Pons (tissue), 1 donor: ENCODE measurements at places on chromosomes 2 and 18.

- no peak for DNase-seq
These were observed 10.3 kb upstream of the IL1R2 start for GRCh38 chr2:101981504-101981903.

GRCh38 chr2:196077821-196078220 lies 9.2 kb upstream of the DNAH7 start:
- no peak for DNase-seq

GRCh38 chr18:59464486-59464885 lies 105.4 kb upstream of the LMAN1 start:
- DNase-seq, result no peak

- DNase-seq, result no peak
These were observed 1.8 kb downstream of the HOXD13 start for GRCh38 chr2:176094349-176094748.

GRCh38 chr2:12175323-12175722 lies 428.9 kb downstream of the LPIN1 start:
- DNase-seq, result no peak

GRCh38 chr2:23624378-23624777 lies 239.4 kb downstream of the KLHL29 start:
- DNase-seq, result no peak

GRCh38 chr2:60555783-60556139 lies 2.3 kb upstream of the BCL11A start:
- peak; percentile 53 for DNase-seq

GRCh38 chr2:144358979-144359541 lies 160.9 kb downstream of the ZEB2 start:
- DNase-seq, result peak; percentile 48

DNA sequence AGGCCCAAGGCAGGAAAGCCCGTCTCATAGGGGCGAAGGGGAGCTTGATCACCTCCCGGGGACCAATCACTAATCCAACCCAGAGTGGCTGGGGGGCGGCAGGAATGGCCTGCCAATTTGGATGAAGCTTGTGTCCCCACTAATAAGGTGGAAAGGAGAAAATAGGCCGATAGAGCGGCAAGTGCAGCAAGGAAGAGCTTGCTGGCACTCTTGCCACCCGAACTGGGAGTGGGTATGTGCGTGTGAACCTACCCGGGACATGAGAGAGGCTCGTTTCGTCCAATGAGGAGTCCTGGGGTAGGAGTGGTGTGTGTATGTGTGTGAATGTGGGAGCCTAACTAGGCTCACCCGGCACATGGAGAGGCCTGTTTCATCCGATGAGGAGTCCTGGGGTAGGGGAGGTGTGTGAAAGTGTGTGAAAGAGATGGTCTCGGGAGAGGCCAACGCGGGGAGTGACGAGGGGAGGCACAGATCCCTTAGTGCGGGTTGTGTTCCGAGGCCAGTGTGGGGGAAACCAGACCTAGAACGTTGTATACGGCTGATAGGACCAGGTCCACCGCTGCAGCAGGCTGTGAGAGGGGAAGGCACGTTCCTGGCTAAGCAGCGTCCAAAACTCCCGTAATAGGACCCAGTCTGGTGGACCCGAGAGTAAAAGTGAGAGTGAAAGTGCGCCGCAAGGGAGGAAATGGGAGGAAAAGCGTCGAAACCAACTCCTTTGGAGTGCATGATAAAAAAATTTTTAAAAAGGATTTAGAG lies 47.1 kb upstream of the SELENOI start:
- peak; percentile 35 for DNase-seq

DNA sequence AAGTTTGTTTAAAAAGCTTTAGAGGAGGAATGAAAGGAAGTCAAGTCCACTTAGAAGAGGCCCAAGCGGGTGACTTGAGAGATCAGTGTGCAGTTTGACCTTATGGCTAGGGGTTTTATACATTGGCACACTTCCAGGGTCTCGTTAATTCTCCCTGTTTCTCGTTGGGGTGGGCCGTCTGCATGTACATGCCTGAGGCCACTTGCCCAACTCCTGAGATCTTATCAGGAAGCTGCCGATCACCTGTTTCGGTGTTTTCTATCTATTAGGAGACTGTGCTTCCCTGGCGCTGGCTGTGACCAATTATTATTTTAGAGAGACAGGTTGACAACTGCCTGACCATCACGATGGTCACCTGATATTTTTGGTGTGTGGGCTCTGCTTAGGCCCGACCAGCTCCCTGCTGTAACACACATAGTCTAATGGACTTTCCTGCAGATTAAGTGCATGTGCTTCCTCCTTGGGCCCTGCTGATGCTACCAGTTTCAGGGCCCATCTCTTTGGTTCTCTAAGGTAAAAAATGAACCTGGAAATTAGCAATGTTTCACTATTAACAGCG lies 31.0 kb upstream of the MSH6 start:
- no peak for DNase-seq

GRCh38 chr2:226031647-226032501 lies 632.4 kb downstream of the NYAP2 start:
- peak; percentile 48 for DNase-seq

GRCh38 chr2:180202467-180202951 lies 195.4 kb upstream of the CWC22 start:
- peak; percentile 56 for DNase-seq

DNA sequence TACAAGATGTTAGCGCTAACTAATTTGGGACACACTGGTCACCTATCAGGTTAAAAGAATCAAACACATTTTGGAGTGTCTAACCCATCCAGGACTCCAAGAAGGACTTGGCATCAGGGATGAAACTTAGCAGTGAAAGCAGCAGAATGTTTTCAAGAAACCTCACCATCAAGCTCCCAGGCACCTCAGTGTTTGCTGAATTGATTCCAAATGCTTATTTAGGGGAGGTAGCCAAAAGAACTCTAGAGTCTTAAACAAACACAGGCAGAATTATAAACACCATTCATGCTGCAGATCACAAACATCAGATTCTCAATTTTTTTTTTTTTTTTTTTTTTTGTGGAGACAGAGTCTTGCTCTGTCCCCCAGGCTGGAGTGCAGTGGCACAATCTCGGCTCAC lies 122.8 kb upstream of the UXS1 start:
- DNase-seq, result peak; percentile 6

DNA sequence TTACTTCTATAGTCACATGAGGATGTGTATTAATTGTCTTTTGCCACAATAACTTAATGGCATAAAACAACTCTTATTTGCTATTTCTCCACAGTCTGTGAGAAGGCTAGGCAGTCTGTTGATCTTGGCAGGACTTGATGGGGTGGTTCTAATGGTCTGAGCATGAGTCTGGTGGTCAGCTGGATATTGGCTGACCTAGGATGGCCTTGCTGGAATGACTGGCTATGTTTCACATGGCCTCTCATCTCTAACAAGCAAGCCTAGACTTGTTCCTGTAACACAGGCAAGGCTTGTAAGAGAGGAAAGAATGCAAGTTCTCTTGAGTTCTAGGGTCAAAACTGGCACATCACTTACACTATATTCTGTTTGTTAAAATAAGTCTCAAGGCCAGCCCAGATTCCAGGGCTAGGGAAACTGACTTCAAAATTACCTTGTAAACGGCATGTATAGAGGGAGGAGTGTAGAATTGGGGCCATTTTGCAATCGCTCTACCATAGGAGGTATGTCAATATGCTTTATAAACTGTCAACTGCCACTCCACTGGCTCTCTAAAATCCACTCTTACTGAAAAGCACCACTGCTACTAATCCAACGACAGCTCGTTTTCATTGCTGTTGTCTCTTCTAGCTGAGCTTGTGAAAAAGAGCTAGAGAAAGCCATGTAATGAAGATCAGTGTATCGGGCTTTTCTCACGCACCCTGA lies 325.0 kb upstream of the PKDCC start:
- DNase-seq, result no peak

DNA sequence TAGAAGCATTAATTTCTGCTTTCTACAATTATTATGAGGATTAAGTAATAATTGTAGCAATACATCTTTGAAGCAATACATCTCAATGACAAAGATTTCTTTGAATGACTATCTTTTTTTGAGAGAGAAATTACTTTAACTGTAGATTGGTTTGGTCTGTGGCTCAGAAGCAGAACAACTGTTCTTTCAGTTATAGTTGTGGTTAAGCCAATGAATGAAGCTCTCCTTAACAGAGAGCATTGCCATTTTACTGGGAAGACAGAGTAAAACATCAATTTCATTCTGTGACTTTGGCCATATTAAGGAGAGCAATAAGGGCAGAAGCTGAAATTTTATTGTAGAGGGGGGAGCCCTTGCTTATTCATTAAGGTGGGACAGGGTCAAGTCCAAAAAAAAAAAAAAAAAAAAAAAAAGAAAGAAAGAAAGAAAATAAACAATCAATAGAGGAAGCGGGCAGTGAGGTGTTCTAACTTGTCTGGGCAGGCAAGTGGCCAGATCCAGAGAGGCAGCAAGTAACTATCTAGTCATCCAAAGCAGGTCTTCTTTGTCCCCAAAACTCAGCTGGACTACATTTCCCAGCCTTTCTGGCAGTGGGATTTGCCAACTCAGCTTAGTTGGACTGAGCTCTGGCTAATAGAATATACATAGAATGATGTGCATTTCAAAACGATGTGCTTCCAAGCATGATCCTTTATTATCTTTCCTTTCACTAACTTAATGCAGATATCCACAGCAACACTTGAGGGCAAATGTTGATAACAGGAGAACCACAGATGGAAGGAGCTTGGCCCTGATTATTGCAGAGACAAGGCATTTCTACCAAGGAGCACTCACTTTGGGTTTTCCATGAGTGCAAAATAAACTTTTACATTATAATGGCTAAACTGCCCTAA lies 462.7 kb upstream of the CDH20 start:
- no peak for DNase-seq

DNA sequence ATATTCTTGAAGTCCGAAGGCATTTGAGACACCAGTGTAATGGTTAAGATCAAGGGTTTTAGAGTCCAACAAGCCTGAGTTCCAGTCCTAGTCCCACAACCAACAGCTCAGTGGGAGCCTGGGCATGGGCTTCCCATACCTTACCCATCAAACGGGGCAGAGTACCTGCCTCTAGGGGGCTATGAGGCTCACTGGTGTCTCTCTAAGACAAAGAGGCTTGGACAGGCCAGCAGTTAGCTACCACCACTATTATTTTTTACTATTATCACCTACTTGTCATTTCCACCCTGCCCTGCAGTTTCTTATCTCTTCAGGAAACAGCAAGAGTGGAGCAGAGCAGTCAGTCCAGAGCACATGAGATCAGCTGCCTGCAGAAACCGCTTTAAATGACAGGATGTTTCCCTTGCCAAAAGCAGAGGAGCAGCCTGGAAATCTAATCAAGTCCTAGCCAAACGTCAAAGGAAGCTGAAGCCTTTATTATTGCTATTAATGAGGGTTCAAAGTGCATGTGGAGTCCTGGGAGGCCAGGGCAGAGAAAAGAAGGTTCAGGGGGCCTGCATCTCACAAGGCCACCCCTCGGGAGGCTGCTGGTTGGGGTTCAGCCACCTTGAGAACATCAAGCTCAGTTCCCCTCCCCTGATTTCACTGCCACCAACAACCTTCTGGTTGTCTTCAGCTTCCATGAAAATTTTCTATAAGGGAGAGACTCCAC lies 66.6 kb downstream of the STPG4 start:
- no peak for DNase-seq

DNA sequence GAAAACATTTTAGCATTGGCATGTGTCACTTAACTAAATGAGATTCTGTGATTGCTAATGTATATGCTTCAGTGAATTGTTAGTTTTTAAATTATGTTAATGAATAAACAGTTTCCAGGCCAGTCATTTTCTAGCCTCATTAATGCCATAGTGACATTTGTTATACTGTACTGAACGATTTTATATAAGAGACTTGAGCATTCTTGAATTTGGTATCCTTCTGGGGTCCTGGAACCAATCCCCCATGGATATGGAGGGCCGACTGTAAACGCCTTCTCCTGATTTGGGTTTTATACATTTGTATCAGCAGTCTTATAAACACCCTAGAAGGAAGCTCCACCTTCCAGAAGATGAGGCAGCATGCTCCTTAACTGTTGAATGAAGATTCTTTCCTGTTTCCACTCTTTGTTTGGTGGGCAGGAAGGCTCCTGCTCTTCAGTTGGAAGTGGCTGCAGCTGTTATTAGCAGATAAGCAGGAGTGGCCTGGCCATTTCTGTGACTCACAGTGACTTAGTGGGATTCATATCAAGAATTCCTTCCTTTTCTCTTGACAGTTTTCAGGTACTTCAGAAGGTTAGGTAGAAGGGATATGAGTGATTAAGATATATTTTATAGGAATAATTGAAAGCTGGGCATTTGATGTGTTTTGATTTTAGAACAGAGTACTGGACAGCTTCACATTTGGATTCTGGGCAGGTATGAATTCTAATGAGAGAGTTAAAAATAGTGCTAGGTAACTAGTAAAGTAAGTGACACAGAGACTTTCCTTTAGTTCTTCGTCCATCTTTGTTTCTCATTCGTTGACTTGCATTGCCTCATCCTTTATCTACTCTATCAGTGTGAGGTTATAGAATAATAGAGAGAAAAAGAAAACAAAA lies 124.9 kb downstream of the PLCL1 start:
- no peak for DNase-seq

DNA sequence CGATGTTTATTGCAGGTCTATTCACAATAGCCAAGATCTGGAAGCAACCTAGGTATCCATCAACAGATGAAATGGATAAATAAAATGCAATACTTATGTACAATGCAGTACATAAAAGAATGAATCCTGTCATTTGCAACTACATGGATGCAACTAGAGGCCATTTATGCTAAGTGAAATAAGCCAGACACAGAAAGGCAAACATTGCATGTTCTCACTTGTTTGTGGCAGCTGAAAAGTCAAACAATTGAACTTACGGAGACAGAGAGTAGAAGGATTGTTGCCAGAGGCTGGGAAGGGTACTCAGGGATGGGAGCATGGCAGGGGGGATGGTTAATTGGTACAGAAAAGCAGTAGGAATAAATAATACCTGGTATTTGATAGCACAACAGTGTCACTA lies 563.9 kb downstream of the TMX3 start:
- no peak for DNase-seq

- no peak for DNase-seq
These were observed 11.5 kb downstream of the PGAP1 start for GRCh38 chr2:196914867-196915460.

- no peak for DNase-seq
These were observed 39.3 kb downstream of the MOGAT1 start for GRCh38 chr2:222710736-222711135.

- DNase-seq, result no peak
These were observed 1.5 kb downstream of the ZC3H8 start for GRCh38 chr2:112253261-112253815.

DNA sequence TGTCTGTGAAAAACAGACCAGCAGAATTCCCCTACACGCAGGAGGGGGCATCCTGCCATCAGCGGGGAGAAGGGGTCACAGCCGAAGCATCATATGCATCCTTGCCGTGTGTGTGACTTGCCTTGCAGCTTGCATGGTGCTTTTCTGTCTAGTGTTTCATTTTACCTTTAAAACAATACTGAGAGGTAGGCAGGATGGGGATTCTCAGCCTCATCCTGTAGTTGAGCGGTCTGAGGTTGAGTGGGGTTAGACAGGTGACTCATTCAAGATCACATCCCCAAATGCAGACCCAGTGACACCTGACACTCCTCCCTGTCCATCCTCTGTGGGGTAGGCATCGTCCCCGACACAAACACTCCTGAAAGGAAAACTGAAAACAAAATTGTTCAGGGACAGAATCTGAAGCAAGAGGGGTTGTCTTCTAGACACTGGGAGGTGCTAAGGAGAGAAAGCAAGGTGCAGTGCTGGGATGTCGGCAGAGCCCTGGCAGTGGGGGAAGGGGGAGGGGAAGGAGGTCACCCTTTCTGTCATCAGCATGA lies 7.9 kb downstream of the ARL4C start:
- DNase-seq, result no peak

- DNase-seq, result no peak
These were observed 51.3 kb downstream of the MYO7B start for GRCh38 chr2:127586746-127587295.

- no peak for DNase-seq
These were observed 53.2 kb upstream of the CUL3 start for GRCh38 chr2:224638301-224638823.

- DNase-seq, result no peak
These were observed 4.5 kb downstream of the TEX261 start for GRCh38 chr2:70990216-70990615.
